Stromal cell of bone marrow (primary cell): ENCODE measurements at places on chromosomes 12 and 14.

DNA sequence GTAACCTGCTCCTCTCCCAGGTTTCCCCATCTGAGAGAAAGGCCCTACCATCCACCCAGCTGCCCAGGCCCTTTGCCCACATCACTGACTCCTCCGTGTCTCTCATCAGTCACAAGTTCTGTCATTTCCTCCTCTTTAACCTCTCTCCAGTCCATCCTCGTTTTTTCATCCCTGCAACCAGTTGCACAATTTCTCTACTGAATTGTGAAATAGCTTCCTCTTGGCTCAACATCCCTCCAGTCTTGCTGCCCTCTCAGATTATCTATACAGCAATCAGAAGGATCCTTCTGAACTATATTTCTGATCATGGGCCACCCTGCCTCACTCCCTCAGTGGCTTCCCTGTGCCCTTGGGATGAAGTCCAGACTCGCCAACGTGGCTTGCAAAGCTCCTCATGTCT lies 6.8 kb downstream of the FAM161B start:
- peak; percentile 67 for DNase-seq

GRCh38 chr14:65867333-65867732 lies 454.8 kb downstream of the FUT8 start:
- DNase-seq, result no peak

DNA sequence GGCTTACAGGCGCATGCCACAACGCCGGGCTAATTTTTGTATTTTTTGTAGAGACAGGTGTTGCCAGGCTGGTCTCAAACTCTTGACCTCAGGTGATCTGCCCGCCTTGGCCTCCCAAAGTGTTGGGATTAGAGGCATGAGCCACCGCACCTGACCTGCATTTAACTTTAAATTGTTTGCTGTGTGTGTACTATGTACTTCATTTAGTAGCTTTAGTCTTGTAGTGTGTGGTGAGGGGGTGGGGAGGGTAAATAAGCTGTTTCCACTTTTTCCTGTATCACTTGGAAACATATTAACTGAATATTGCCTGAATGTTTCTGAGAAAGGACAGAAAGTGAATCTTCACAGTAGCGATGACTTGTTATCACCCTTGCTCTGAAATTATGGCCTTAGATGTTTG lies 8.5 kb downstream of the DLST start:
- DNase-seq, result no peak

- DNase-seq, result peak; percentile 94
Measured at GRCh38 chr14:21103710-21104447, 3.0 kb downstream of the TMEM253 start.

DNA sequence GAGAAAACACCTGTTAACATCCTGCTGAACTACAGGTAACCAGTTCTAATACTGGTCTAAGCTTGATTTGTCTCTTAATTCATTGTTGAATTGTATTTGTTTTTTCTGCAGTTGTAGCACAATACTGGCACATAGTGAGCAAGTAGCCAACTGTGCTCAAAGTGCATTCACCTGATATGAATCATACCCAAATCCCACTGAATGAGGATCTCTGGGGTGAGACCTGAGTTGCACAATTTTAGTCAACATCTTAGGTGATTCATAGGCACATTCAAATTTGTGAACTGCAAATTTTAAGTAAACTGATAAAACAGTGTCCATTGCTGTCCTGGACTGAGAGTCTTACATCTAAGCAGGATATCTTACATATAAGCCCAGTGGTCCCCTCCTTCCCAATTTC lies 12.8 kb downstream of the KCNC2 start:
- DNase-seq, result no peak

DNA sequence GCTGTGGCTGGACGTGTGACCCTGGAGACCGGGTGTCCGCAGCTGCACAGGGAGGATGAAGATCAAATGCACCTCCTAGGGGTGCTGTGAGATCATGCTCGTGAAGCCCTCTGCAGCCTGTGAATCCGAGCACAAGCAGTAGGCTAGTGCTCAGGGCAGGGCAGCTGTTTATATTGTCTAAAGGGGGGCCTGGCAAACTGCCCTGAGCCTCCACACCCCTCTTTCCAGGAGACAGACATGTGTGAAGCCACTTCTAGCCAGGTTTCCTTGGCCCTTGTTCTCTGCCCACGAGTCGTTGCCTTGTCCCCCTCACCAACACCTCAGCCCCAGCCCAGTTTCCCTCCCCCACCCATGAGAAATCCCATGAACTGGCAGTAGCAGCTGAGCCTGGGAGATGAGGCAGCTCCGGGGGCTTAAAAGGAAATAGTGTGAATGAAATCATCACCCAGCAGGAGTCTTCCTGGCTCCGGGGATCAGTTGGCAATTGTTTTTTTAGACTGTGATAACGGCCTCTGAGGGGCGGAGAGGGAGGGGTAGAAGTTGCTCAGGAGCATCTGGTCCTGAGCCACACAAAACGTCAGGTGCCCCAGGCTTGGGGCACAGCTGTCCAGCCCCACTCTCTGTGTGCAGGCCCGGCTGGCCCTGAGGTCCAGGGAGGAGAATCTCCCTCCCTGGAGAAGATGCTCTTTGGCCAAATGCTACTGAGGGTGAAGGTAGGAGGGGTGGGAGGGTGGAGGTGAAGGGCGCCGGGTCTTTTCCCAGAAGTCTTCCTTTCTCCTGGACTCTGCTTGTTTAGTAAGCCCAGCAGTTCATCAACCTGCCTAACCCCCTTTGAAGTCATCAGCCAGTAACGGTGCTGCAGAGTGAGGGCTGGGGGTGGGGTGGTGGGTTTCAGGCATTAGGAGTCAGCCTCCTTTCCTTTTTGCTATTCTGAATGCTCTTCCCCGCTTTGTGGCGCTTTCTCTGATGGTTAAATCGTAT lies 4.0 kb downstream of the FGF6 start:
- no peak for DNase-seq

DNA sequence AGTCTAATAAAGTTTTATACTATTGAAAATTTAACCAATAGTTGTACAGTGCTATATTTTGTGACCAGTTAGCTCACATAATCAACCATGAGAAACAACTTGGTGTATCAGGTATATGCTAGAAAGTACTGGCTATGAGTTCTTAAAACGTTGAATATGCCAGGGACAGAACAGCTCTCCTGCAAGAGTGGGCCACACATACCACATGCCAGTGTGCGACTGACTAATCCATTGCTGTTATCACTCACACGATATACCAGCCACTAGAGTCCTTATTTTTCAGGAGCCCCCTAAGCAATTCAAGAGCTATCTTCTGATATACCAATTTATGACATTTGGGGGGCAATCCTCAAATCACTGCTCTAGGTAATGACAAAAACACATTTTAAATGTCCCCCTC lies 9.5 kb downstream of the PKP2 start:
- no peak for DNase-seq

GRCh38 chr14:73289729-73290128 lies 52.4 kb downstream of the PAPLN start:
- no peak for DNase-seq

GRCh38 chr14:105207460-105207901 lies 26.4 kb upstream of the NUDT14 start:
- DNase-seq, result no peak
